ENCODE measurements at places on chromosomes 12 and 14.
A peak's percentile ranks its signal among the peaks of the same experiment; 100 is the strongest.

DNA sequence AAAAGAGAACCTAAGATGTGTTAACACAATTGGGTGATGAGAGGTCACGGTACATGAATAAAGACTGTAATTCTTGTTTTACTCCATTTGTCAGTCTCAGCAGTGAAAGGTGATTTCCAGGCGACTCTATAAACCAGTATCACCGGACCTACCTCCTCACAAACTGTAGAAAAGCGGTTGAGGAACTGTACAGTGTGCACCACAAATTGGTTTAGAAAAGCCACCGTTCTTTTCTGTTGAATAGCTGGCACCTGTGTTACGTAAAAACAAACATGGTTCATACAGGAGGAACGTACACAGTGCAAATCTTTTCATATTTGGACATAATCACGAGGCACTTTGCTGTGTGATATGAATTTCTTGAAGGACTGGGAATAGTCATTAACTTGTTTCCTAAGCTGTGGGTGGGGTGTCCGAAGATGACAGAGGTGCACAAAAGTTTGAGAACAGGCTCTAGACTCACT, 663 bp downstream of the WASHC3 start:
- DNase-seq = peak; percentile 36

DNA sequence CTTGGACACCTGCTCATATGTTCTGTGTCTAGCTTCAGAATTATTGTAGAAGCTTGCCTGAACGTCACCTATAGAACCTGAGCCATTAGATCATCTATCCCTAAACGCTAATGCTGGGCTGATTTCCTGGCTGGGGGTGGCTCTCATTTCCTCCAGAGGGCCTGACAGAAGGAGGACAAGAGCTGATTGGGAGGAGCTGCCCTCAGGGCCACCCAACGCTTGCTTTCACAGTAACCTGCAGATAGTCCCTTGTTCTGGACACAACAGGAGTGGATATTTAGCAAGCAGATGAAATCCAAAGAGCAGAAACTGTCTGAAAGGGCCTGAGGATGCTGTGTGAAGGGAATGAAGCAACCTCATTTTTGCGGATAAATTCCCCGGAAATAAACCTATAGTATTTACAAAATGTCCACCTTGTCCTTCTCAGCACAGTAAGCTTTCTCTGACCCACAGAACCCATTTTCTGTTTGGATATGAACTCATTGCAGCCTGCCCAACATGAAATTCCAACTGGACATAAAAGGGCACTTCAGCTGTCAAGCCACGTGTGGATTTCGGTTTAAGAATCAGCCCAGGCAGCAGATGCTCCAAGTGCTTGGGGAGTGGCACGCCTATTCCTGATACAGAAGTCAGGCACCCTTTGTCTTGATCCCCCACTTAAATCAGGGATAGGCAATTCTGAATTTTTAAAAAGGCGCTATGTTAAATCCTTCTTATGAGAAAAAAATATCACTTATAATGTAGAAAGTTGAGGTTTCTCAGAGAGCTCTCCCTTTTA, 32.8 kb upstream of the TUBA1C start:
- DNase-seq = no peak

DNA sequence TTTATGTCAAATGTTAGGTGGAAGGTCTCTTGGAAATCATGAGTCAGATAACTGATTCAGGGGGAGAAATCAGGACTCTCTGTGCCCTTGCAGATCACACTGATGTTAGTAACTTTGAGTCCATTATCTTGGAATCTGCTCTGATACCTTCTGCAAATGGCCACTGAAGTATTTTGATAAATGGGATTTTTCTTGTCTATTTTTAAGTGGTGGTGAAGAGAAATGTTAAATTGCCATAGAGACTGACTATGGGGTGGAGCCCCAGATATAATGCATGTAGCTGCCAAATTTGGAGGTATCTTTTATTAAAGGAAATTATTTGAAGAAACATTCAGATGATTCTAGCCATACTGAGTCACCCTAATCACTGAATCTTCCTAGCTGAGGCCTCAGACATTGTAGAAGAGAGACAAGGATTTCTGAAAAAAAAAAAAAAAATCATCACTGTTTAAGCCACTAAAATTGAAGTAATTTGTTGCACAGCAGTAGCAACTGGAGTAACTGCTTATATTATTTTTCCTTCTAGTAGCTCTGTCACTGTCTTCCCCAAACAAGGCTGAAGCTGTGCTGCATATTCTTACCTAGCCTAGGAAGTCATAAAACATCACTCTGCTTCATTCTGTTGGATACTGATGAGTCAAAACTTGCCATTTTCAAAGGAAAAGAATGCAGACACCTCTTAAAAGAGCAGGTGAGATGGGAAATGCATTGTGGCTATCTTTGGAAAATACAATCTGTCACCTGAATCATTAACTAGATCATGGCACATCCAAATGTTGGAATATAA, 36.0 kb upstream of the CLEC14A start:
- no peak for DNase-seq

GRCh38 chr14:23641180-23641914, 5.2 kb downstream of the DHRS2 start:
- DNase-seq = no peak

GRCh38 chr12:123530668-123531067, 2.9 kb downstream of the RILPL1 start:
- no peak for DNase-seq

DNA sequence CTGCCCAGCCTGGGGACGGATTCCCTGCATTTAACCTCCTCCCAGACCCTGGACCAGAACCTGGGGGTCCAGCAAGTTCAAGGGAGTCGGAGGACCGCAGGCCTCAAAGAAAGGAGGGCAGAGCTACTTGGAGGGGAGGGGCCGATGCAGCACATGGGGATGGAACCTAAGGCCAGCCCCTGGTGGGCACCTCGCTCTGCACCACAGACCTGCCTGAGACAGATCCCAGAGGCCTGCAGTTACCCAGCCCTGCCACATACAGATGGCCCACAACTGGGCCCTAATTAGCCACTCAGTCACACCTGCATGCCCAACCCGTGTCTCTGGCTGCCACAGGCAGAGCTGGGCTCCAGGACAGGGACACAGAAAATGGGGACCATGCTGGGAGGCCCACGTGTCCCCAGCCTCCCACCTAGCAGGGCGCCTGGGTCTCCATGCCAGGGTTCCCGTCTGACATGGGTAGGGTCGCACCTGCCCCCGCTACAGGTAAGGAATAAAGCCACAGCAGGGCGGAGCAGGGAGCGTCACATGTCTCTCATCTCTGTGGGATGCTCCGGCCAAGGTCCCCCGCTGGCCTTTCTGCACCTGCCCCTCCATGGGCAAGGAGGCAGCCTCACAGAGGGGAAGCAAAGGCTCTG, 16.7 kb downstream of the AKT1 start:
- no peak for DNase-seq

- no peak for DNase-seq
Measured at GRCh38 chr12:69966409-69966808, 141.4 kb downstream of the MYRFL start.

DNA sequence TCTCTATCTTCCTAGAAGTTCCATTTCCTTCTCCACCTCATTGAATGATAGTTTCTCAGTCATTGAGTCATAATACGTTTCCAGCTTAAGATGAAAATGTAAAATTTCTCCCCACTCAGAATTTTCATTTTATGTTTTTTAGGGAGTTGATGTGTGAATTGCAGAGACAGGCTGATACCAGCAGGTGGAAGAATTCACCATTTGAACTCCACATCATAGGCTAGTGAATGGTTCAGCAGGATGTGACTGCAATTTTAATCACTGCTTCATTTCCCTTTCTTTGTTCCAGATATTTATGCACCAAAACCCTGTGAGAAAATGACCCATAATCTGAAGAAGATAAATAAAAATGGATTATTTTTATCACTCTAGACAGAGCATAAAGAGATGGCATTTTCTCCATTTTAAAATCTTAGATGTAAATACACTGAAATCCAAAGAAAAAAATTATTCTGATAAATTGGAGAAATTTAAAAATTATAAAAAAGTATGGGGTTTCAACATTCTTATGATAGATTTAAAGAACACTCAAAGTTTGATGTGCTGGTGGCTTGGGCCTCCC, 10.6 kb upstream of the PYGL start:
- no peak for DNase-seq

GRCh38 chr12:29709054-29709453, 74.7 kb downstream of the TMTC1 start:
- no peak for DNase-seq

DNA sequence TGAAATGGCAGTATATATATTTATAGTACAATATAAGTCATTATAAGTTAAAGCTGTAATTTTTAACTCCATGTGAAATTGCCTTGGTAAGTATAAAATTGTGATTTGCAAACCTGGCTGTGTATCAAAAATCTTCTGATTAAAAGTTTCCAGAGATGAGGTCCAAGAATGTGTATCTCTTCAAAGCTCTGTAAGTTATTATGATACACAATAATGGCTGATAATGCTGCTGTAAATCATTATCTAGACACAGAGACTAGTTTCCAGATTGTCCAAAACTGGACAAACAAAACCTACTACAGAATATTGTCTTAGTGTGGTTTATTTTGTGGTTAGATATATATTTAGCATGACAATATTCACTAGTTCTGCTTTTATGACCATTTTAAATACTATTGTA, 514.8 kb downstream of the SLC6A15 start:
- DNase-seq = no peak

GRCh38 chr12:103085541-103085940, 128.1 kb downstream of the ASCL1 start:
- DNase-seq = no peak

DNA sequence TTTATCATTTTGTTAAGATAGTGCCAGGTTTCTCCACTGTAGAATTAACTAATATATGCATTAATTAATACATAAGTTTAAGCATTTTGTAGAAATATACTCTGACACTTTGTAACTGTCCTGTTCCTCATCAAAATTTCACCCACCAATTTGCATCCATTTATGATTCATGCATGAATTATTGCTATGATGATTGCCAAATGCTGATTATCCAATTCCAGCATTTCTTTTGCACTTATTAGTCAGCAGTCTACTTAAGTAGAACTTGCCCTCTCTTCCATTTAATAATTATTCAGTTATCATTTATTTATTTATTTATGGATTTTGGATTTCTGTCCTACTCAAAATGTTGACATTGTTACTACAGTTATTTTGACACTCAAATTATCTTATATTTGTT, 72.2 kb downstream of the SLC6A15 start:
- no peak for DNase-seq

GRCh38 chr14:80176893-80177292, 34.4 kb downstream of the DIO2 start:
- DNase-seq = no peak

GRCh38 chr12:109548258-109548657, 25.0 kb downstream of the MMAB start:
- no peak for DNase-seq

- no peak for DNase-seq
Measured at GRCh38 chr14:105495990-105496830, 5.2 kb downstream of the TEDC1 start.

DNA sequence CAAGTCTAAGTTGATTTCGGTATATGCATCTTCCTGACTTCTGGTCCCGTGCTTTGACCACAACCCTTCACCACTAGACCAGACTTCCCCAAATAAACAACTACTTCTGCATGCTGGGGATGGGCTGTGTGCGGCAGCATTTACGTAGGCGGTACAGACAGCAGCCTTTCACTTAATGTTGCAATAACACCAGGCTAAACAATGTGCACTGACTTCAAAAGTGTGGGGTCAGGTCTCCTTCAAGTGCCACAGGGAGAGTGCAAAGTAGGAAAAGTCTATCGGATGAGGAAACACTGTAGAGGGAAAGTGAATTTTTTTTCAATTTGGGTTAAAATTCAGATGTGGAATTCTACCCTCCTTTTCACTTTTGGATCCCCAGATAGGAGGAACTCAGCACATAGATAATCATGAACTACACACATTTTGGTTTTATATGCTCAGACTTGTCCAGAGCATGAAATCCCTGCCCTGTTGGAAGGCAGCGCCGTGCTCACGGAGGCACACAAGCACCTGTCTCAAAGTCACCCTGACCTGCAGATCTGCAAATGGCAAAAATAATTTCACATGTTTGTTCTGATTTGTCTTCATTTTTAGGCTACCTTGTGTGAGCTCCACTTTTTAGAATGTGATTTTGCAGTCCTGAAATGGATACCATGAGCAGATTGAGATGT, 3.6 kb upstream of the FOS start:
- DNase-seq = peak; percentile 40

GRCh38 chr14:31716208-31716607, 155.0 kb downstream of the NUBPL start:
- no peak for DNase-seq

- no peak for DNase-seq
Measured at GRCh38 chr12:120760349-120761254, 35.0 kb downstream of the ACADS start.

DNA sequence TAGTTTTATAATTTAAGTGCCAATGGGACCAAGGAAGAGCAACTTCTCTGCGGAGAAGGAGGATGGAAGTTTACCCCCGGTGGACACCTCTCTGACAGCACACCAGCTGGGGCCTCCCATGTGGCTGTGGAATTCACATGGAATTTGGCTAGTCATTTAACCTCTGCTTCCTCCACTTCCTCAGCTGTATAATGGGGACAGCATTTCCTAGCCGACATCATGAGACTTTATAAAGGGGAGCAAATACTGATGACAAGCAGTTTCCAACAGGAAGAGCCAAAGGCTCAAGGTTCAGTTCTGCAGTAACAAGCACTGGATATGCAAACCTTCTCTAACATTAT, 7.5 kb downstream of the DUSP6 start:
- DNase-seq = no peak

DNA sequence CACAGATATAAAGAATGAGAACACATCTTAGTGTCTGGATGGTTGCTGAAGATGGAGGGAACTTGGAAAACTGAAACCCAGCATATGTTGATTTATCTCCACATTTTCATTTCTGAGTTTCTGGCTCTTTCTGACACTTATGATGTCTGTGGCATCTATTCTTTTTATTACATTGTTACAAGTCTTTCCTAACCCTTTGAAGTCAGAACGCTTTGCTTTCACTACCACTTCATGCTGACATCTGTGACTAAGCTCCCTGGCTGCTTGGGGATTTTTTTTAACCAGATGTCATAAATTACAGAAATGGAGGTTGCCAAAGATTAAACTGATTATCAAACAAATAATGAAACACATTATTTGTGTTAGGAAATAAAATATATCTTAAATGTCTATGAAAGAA, 188.7 kb downstream of the KITLG start:
- DNase-seq = no peak

DNA sequence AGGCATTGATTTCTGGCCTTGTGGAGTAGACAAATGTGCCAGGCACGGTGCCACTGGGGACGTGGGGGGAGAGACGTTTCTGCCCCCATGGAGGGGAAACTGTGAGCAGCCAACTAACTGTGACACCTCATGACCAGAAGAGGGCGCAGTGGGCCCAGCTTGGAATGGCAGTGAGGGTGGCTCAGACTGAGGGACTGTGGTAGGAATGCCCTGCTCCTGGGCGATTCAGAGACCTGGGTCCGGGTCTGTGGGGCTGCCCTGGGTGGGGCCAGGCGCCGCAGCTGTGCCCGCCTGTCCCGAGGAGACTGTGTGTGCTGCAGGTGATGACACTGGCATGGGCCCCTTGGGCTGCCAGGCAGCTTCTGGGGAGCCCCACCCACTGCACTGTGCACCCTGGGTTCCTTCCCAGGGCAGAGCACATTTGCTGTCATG, 60.6 kb downstream of the SLC25A47 start:
- peak; percentile 76 for DNase-seq

- no peak for DNase-seq
Measured at GRCh38 chr12:116598311-116599284, 39.4 kb downstream of the MAP1LC3B2 start.

GRCh38 chr12:107134558-107134957, 41.2 kb upstream of the CRY1 start:
- peak; percentile 54 for DNase-seq

GRCh38 chr14:60790850-60791249, 56.3 kb downstream of the MNAT1 start:
- DNase-seq = no peak
